Stimulated activated naive CD4-positive, alpha-beta T cell (primary cell): ENCODE measurements at places on chromosomes 11 and 22.

- DNase-seq: no peak
Observed at GRCh38 chr22:41636467-41636866, 15.4 kb downstream of the XRCC6 start.

- DNase-seq: no peak
Observed at GRCh38 chr11:68682531-68682961, 1.8 kb upstream of the GAL start.

- DNase-seq: no peak
Observed at GRCh38 chr11:134388590-134388989, 23.5 kb downstream of the B3GAT1 start.

- no peak for DNase-seq
Observed at GRCh38 chr22:36988075-36988832, 31.0 kb downstream of the TST start.

DNA sequence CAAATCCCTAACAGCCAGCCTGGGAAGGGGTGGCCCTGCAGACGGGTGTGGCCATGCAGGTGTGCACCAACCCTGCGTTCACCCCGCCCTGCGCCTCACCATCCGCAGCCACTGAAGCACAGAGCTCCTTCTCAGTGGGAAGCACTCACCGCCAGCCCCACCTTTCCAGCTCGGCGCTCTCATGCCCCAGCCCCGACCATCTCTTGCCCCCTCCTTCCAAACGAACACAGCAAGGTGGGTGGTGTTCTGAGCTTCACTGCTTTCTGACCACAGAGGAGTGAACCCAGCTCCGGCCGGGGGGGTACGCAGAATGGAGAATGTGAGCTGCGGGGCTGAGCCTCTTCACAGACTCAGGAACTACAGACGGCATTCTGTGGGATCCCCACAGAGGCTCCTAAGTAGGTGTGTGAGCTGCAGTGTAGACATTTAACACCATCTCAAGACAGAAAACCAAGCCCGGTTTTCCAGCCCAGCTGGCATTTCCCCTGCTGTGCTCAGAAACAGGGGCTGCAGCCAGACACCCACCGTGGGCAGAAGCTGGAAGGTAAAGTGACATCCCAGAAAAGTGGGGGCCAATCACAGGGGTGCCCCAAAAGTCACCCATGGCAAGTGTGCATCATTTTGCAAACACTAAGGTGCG lies 88.4 kb upstream of the RTL6 start:
- no peak for DNase-seq

DNA sequence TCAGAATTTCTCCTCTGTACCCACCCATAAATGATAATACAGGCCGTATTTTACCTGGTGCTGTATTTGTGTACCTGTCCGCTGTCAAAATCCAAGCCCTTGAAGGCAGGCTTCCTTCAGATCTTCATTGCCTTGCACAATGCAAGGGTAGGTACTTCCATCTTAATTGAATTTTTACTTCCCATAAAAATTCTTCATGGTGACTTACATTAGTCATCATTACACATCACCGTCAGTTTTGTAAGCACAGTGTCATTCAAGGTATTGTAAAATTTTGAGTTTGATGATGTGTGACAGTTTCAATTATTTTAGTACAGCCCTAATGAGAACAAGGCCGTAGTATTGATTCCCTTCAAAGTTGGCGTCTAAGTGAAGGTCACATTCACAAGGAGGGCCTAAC lies 770 bp upstream of the TSG101 start:
- no peak for DNase-seq

DNA sequence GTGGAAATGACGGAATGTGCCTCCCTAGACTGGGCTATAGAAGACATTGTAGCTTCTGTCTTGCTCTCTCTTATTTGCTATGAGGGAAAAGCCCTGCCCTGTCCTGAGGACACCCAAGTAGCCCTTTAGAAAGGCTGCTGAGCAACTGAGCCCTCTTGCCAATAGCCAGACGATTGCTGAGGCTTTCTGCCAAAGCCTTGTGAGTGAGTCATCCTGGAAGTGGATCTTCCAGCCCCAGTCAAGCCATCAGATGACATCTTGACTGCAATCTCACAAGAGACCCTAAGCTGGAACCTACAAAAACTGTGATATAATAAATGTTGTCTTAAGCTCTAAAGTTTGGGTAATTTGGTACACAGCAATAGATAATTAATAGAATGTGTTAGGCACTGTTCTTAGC lies 3.9 kb upstream of the TRAF6 start:
- DNase-seq: no peak

GRCh38 chr11:113562576-113562975 lies 87.4 kb upstream of the DRD2 start:
- no peak for DNase-seq

DNA sequence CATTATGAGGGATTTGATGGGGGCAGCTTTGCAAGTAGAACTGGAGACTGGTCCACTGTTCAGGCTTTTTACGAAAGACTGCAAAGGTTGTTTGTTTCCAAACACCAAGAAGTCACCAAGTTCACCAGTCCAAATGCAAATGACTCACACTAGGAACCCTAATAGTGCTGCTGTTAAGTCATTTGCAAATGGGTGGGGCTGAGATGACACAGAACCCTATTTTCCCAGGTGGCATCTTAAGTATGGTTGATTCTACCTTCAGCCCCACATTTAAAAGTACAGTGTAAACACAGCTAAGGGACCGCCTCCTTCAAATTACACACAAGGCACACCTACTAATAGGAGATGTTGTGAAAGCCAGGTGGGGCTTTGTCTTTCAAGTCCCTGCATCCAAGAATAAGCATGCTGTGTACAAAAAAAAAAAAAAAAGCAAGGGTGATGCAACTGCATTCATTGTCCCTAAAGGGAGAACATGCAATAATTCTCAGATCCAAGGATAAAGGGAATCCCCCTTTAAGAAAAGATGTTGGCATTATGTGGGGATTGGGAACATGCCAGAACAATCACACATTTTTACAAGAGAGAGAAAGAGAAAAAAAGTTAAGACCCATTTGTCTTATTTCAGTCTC lies 27.3 kb downstream of the BDNF start:
- DNase-seq: no peak

GRCh38 chr11:121105481-121106195 lies 4.6 kb downstream of the TECTA start:
- no peak for DNase-seq

- DNase-seq: no peak
Observed at GRCh38 chr11:48036011-48036410, 55.7 kb downstream of the PTPRJ start.

- DNase-seq: no peak
Observed at GRCh38 chr11:23423104-23423503, 562.8 kb upstream of the CCDC179 start.

DNA sequence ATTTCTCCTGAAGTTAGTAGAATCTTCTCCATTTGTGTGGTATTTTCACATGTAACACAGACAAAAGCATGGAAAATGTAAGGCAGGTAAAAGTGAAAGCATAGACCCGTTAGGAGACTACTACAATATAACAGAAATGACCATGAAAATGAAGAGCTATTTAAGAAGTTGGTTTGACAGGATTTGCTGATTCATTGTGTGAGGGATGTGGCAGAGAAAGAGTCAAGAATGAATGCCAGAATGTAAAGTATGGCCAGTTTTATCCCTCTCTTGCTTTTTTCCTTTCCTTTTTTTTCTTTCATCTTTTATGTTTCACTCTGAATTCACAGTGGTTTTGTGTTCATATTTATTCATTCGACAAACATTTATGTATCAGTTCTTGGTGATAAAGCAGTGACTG lies 115.9 kb downstream of the ARFGAP2 start:
- DNase-seq: no peak

GRCh38 chr11:34531663-34532062 lies 18.1 kb upstream of the ELF5 start:
- DNase-seq: no peak

GRCh38 chr22:43230571-43230970 lies 43.6 kb upstream of the TTLL12 start:
- no peak for DNase-seq

DNA sequence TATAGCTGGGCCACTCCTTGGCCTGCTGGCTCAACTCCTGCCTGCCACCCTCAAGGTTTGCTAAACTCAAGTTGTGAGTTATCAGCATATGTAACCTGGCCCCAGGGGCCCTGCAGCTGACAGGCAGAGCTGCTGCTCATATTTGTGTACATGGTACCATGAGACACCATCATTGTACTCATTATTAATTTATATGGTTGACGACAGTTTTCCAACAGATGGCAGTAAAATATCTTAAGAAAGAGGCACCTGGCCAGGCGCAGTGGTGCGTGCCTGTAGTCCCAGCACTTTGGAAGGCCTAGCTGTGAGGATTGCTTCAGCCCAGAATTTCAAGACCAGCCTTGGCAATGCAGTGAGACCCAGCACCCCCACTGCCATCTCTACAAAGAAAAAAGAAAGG lies 11.4 kb upstream of the DENND5A start:
- DNase-seq: no peak
